ENCODE measurements at places on chromosomes 16 and 17.

DNA sequence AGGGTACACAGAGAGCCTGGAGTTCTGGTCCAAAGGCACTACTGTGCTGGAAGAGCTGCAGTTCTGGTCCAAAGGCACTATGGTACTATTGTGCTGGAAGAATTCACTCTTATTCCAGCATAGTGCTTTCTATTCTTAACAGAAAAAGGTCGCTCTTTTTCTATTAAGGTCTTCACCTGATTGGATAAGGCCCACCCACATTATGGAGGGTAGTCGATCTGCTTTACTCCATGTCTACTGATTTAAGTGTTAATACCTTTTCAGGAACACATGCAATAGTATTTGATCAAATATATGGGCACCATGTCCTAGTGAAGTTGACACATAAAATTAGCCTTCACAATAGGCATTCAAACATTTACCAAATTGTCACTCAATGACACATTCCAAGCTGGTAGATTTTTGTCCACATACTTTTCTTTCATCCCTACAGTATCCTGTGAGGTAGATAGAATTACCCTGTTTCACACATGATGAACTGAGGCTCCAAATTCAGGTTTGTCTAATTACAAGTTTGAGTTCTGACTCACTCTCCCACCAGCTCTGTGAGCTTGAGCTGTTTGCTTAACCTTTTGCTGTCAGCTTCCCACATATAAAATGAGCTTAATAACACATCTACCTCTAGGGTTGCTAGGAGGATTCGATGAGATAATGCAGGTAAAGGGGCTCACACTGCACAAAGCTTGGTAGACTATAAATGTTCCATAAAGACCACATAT is 129.9 kb downstream of the AIPL1 start:
- no peak for DNase-seq

- DNase-seq, result no peak
These were observed 82.5 kb downstream of the C17orf67 start for GRCh38 chr17:56751145-56751738.

DNA sequence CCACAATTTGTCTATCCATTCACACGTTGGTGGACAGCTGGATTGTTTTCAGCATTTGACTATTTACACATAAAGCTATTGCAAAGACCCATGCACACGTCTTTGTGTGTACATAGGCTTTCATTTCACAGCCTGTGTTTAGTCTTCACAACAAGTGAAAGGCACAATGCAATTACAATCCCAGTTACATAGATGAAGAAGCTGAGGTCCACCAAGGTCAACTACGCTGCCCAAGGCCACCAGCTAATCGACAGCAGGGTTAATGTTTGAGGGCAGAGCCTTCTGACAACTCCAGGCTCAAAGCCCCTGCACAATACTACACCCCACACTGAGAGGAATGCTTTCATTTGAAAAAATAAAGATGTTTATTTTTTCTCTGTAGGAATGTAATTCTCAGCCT is 93.6 kb upstream of the CDH13 start:
- no peak for DNase-seq

- DNase-seq, result no peak
These were observed 21.1 kb downstream of the IL4R start for GRCh38 chr16:27334838-27335237.

DNA sequence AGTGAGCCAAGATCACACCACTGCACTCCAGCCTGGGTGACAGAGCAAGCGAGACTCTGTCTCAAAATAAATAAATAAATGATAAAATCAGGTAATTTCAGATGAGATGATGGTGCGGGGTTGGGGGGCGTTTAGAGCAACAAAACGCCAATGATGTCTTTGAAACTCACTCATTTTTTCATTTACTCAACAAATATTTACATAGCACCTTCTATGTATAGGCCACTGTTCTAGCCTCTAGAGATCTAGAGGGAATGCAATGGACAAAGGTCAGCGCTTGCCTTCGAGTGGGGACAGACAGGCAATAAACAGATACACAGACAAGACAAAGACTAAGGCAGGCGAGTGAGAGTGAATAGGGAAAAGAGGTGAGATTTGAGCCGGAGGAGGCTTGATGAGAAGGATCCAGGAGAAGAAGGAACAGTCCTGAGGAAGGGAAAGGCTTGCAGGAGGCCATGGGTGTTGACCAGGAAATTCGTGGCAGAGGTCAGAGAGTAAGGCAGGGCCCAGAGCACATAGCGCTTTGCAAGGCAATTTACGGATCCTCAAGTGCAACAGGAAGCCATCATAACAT is 14.1 kb downstream of the ALDH3A1 start:
- no peak for DNase-seq

- DNase-seq, result no peak
These were observed 755.4 kb downstream of the KCNJ2 start for GRCh38 chr17:70924776-70925175.

DNA sequence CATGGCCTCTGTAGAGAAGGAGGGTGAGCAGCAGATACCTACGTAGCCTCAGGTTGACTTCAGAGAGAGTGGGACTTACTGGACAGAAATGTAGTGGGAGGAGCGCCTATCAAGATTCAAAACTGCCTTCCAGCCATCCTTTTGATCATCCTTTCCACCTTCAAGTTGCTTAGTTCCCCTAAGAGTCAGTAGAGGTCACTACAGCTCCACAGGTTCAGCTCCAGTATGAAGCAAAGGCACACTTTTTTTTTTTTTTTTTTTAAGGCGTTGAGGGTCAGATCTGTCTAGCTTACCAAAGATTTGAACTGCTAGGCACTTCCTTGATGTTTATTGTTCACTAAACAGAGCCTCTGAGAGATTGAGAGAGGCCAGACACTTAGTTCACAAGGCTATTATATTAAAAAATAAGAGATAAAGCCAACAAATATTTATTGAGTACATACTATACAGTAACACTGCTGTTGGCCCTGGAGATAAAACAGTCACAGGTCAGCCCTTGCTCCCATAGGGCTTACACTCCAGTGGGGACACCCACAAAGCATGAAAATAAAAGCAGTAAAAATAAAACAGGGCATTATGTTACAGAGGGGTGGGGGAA is 3.1 kb downstream of the RNF227 start:
- no peak for DNase-seq

GRCh38 chr16:57725976-57726375 is 9.6 kb upstream of the KATNB1 start:
- DNase-seq, result no peak

DNA sequence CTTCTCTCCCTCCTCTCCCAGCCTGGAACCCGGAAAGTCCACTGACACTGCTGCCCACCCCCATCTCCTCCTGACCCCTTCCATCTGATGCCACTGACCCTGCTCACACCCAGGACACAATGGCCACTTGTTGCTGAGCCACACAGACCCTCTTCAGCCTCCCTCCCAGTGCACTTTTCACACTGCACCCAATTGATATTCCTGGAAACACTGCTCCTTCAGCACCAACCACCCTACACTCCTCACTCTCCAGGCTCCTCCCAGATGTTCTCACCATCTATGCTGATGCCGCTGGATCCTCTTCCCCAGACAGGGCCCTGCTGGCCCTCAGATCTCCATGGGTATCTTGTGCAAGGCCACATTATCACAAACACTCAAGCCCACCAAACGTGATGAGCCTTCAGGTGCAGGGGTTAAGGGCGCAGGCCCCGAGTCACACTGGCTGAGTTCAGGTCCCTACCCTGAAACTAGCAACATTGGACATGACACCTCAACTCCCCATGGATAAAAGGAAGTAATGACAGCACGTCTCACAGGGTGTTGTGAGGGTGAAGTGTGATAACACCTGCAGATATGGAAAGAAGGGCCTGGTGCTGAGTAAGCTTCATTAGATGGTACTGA is 238.1 kb downstream of the ZNF423 start:
- DNase-seq, result no peak

GRCh38 chr17:40490289-40490853 is 11.1 kb downstream of the TNS4 start:
- DNase-seq, result no peak

- peak; percentile 94 for DNase-seq
These were observed 17.8 kb upstream of the NAGLU start for GRCh38 chr17:42518046-42518754.

- DNase-seq, result no peak
These were observed 105.3 kb downstream of the IRX5 start for GRCh38 chr16:55035956-55036355.

- no peak for DNase-seq
These were observed 42.9 kb upstream of the BHLHA9 start for GRCh38 chr17:1227365-1227764.

GRCh38 chr16:27468941-27469531 is 67.1 kb downstream of the IL21R start:
- DNase-seq, result no peak

DNA sequence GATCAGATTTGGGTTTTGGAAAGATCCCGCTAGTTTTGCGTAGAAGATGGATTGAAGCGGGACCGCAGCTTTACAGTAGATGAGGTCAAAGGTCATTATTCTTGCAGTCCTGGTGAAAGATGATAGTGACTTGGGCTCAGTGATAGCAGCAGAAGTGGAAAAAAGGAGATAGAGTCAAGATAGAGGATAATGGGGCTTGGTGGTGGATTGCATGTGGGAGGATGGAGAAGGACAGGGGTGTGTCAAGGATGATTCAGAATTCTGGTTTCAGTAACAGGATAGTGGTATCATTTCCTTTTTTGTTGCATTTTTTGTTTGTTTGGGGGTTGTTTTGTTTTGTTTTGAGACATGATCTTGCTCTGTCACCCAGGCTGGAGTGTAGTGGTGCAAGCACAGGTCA is 28.7 kb downstream of the CHD9NB start:
- no peak for DNase-seq

DNA sequence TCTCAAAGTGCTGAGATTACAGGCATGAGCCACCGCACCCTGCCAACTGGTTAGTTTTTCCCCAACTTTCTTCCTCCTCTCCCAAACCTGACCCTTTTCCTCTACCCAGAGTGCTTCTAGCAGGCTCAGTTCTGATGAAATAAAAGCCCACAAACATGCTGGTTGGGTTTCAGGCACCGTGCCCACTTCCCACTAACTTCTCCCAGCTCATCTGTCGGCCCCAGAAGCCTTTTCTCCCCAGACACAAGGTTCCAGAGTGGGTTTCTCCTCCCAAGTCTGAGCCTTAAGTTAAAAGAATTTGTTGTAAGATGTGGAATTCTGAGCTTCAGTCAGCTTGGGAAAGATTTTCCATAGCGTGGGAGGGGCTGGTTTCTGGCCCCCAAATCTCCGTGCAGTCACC is 11.5 kb upstream of the SCN4A start:
- no peak for DNase-seq

GRCh38 chr17:2986925-2987324 is 76.5 kb downstream of the OR1D5 start:
- DNase-seq, result no peak

GRCh38 chr17:66466840-66467367 is 164.5 kb downstream of the PRKCA start:
- peak; percentile 100 for DNase-seq

DNA sequence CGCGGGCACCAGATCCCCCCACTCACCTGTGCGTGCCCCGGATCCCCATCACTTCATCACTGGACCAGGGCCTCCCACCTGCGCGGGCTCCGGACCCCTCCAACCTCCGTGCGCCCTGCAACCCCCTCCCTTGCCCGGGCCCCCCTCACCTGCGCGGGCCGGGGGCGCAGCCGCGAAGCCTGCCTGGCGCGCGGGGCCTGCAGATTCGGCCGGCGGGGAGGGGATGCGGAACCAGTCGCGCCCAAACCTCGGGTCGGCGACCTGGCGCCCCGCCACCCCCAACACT is 202 bp downstream of the CEP131 start:
- DNase-seq, result no peak

- no peak for DNase-seq
These were observed at the start of gene C16orf54 for GRCh38 chr16:29745853-29746345. Gene C16orf54 (minus strand): TSS chr16:29745990. CDS start chr16:29744951, 1,039 bp downstream.

DNA sequence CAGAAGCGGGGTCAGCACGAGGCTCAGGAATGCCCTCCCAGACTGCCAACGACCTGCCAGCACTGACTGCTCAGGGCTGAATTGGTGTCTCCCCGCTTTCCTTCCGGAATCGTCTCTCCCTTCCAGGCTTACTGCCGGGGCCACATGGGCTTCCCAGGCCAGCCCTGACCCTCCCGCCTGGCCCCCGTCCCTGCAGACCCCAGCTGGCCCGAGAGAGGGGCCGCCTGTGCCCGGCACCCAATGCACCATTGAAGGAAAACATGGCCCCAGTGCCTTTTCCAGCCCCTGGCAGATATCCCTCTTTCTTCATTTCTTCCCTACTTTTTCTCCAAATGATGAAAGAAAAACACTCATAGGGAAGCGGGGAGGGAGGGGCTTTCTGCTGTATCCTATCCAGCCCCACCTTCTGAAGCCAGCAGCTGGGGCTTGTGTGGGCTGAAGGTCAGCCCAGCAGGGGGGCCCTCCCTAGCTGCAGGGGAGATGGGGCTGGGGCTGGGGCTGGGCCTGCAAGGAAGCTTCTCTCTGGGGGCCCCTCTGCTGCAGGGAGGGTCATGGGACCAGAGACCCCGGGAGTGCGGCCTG is 25.9 kb downstream of the ZNF469 start:
- DNase-seq, result no peak

GRCh38 chr16:52439171-52439701 is 107.7 kb downstream of the TOX3 start:
- no peak for DNase-seq

- DNase-seq, result no peak
These were observed 1.3 kb upstream of the BAIAP2 start for GRCh38 chr17:81033535-81034167.

DNA sequence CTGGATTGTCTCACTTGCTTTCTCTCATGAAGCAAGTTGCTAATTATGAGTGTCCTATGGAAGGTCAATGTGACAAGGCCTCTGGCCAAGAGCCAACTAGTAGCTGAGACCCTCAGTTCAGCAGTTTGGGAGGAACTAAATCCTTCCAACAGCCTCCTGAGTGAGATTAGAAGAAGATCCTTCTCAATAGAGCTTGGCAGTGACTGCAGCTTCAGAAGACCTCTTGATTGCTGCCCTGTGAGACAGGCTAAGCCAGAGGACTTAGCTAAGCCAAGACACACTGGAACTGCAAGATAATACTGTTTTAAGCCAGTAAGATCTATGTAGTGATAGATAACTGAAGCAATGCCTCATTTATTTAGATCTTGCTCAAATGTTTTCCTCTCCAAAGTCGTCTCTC is 34.3 kb downstream of the PCTP start:
- no peak for DNase-seq

DNA sequence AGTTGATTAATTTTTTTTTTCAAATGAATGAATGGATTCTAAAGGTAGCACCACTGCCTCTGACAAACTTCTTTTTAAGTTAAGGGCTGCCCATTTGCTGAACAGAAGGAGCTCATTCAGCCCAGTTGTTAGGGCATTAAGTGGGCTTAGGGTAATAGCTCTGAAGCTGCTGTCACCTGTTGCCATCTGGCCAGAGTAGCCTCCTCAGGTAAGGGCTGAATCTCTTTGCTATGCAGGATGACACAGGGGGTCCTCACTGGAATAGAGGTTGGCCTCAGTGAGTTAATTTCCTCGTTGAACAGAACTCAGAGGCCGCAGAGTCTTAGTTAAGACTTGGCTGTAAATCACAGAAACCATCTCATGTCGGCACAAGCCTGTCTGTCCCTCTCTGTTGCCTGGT is 232.8 kb downstream of the CCDC182 start:
- DNase-seq, result no peak

- no peak for DNase-seq
These were observed at the start of gene ADAD2 for GRCh38 chr16:84190731-84191388. Gene ADAD2 (plus strand): TSS chr16:84191157. CDS start chr16:84191231, 74 bp downstream.
